ENCODE measurements at places on chromosomes 5 and 9. TPM values are rescaled to one million over a fixed set of nuclear protein-coding genes. Genes with fewer than 3 reads are reported as not detected.

NOTCH1 gene
- 76.7 TPM for total RNA-seq

PRELID2 gene
- 14.5 TPM for total RNA-seq

- H3K27me3 ChIP-seq: no peaks in the 10 kb centered on the region
- no peak overlapping the region for H3K27ac ChIP-seq
- peaks cover 9% of the 10 kb centered on the region for H3K36me3 ChIP-seq
- no peaks in the 10 kb centered on the region for H3K4me1 ChIP-seq
These were observed 79.0 kb upstream of the DAP start for GRCh38 chr5:10839916-10840599.

DNA sequence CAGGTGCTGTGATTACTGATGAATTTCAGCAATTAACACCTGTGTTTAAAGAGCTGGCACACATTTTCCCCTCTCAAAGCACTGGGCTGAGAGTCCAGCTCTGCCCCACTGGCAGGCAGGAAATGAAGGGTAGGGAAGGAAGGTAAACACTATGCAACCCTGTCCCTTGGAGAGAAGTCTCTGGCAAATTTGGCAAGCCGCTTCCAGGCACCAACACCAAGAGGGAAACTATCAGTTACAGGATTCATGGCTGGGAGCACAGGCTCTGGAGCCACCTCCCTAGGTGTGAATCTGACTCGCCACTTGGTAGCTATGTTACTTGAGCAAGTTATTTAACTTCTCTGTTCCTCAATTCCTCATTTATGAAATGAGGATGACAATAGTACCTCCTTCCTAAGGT lies 3.3 kb downstream of the ANKS6 start:
- no peak for DNase-seq
- H3K36me3 ChIP-seq: peaks cover 24% of the 10 kb centered on the region
- H3K27me3 ChIP-seq: peaks cover 13% of the 10 kb centered on the region
- H3K4me1 ChIP-seq: peaks cover 48% of the 10 kb centered on the region

PDGFRB gene
- total RNA-seq: 7.9 TPM

LRRTM2 gene
- not detected for total RNA-seq

Measured in WTC11 (cell line).